ENCODE measurements at places on chromosomes 11 and 22. TPM values are rescaled to one million over a fixed set of nuclear protein-coding genes. Genes with fewer than 3 reads are reported as not detected.

DNA sequence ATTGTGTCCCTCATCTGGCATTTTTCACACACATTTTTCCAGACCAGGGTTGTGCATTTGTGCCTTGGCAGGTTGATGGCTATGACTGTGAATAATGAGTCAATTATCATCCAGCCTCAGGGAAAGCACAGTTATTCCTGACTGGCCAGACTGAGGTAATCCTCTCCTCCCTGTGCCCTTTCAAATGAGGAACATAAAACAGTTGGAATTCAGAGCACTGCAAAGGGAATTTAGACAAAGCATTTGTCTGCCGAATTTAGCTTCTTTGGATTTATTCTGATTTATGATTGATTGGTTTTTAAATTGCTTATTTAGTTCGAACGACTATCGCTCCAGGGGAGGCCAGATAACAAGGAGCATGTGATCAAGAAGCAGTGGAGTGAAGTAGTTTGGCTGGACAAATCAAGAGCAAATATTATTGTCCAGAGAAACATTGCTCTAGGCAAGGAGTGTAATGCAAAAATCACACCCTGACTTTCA is 30.8 kb upstream of the RAG2 start:
- H3K4me3 ChIP-seq, result no peak overlapping the region
- no peak overlapping the region for H3K27ac ChIP-seq
- no peak for DNase-seq
- peaks cover 3% of the 10 kb centered on the region for H3K36me3 ChIP-seq

DNA sequence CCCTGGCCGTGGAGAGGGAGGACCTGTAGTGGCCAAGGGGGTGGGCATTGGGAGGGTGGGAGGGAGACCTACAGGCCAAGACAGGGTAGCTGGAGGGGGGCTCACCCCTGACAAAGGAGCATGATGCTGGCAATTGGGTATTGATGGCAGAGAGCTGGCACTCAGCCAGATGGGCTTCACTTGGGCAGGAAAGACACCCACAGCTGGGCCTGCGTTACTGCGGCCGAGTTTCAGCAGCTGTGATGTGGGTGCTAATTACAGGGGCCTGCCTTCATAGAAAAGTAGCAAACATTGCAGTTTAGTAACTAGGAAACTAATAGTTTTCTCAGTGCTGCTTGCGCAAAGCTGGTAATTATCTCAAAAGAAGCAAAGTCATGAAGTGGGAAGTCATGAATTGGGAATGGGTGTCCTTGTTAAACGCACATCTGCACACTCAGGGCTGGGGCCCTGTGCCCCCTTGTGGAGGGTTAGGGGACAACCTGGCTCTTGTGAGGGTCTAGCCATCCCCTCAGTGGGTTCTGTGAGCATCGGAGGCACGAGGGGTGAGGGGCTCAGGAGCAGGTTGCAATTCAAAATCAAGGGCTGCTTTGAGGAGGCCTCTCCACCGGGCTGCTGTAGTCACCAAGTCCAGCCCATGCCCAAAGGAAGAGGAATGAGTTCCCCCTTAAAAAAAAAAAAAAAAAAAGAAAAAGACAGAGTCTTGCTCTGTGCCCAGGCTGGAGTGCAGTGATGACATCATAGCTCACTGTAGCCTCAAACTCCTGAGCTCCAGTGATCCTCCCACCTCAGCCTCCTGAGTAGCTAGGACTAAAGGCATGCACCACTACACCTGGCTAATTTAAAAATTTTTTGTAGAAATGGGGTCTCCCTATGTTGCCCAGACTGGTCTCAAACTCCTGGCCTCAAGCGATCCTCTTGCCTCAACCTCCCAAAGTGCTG is 24.4 kb upstream of the TXNRD2 start:
- no peaks in the 10 kb centered on the region for H3K36me3 ChIP-seq
- H3K4me3 ChIP-seq, result no peak overlapping the region
- no peaks in the 10 kb centered on the region for H3K27me3 ChIP-seq
- no peak for DNase-seq

GRCh38 chr11:122742301-122743018 is 86.9 kb downstream of the UBASH3B start:
- H3K36me3 ChIP-seq, result no peaks in the 10 kb centered on the region
- no peak overlapping the region for H3K27ac ChIP-seq
- no peak overlapping the region for H3K4me3 ChIP-seq

DNA sequence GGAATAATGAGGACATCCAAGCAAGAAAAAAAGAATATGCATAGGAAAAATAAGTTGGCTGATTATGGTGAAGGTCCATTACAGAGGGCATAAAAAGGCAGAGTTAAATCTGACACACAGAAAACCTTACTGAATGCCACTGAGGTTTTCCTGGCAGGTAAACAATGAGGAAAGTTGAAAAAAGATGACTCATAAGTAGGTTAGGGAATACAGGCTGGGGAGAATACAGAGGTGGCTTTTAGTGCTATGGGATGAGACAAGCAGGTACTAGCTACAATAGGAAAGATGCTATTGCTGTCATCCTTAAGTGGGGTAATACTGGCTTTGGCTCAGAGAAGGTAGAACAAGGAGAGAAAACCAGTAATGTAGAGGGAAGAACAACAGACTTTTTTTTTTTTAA is 44.7 kb downstream of the CSTF3 start:
- H3K27me3 ChIP-seq, result no peaks in the 10 kb centered on the region
- no peak overlapping the region for H3K27ac ChIP-seq
- DNase-seq, result no peak
- H3K36me3 ChIP-seq, result no peaks in the 10 kb centered on the region
- no peak overlapping the region for H3K4me3 ChIP-seq

- H3K27me3 ChIP-seq, result peaks cover 30% of the 10 kb centered on the region
- peaks cover 2% of the 10 kb centered on the region for H3K4me1 ChIP-seq
- H3K4me3 ChIP-seq, result no peak overlapping the region
- no peak overlapping the region for H3K27ac ChIP-seq
- no peaks in the 10 kb centered on the region for H3K36me3 ChIP-seq
- DNase-seq, result no peak
Measured at GRCh38 chr22:32226326-32227104, 21.6 kb upstream of the RFPL2 start.

- H3K27me3 ChIP-seq, result no peaks in the 10 kb centered on the region
- peaks cover 19% of the 10 kb centered on the region for H3K4me1 ChIP-seq
- H3K4me3 ChIP-seq, result no peak overlapping the region
- peaks cover 2% of the 10 kb centered on the region for H3K36me3 ChIP-seq
Measured at GRCh38 chr11:70292166-70292565, 21.7 kb downstream of the PPFIA1 start.

GRCh38 chr11:10601837-10602236 is 33.4 kb upstream of the LYVE1 start:
- peaks cover 52% of the 10 kb centered on the region for H3K27me3 ChIP-seq
- peaks cover 4% of the 10 kb centered on the region for H3K4me1 ChIP-seq
- H3K4me3 ChIP-seq, result no peak overlapping the region
- no peaks in the 10 kb centered on the region for H3K36me3 ChIP-seq
- DNase-seq, result no peak
- no peak overlapping the region for H3K27ac ChIP-seq

DNA sequence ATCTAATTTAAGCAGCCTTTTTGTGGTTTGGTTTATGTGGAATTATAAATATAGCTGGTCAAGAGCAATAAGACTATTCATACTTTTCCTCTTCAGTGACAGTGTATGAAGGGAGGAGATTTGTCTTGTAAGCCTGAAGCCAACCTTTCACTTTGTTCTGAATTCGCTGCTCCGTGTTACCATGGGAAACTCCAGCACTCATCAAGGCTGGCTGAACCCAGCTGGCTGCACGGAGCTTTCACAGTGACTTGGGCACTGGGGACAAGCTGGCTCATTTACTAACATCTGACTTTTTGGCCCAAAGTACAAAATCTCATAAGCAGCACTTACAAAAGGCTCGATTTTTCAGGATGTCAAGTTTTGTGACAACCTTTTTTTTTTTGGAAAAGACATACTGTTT is 120.4 kb upstream of the GRIA4 start:
- peak overlapping the region; percentile 11 for H3K27ac ChIP-seq
- no peaks in the 10 kb centered on the region for H3K27me3 ChIP-seq
- no peaks in the 10 kb centered on the region for H3K36me3 ChIP-seq
- no peak overlapping the region for H3K4me3 ChIP-seq
- peaks cover 3% of the 10 kb centered on the region for H3K4me1 ChIP-seq
- DNase-seq, result no peak

- H3K27ac ChIP-seq, result no peak overlapping the region
- no peaks in the 10 kb centered on the region for H3K36me3 ChIP-seq
- no peak for DNase-seq
- no peaks in the 10 kb centered on the region for H3K27me3 ChIP-seq
Measured at GRCh38 chr22:22872722-22873708, 14.6 kb upstream of the IGLL5 start.

CFAP300 gene
- not detected for total RNA-seq

OR10A4 gene
- total RNA-seq, result not detected
